NB4 (cell line): ENCODE measurements at places on chromosomes 12 and 14.

DNA sequence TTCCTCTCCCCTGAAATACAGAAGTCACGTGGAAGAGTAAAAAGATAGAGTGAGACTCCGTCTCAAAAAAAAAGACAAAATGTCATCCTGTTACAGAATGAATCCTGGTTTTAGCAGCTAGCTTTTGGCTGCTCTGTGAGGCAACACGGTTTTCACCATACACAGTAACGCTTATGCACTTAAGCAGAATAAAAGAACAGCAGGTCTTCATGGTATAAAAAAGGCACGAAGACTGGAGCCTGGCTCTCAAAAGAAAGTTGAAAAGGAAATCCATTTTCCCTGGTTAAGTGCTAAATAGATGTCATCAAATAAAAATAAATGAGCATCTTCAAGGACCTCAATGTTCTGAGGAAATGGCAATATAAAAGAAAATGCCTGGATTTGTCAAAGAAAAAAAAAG is 444.1 kb downstream of the IPO8 start:
- no peak for DNase-seq

DNA sequence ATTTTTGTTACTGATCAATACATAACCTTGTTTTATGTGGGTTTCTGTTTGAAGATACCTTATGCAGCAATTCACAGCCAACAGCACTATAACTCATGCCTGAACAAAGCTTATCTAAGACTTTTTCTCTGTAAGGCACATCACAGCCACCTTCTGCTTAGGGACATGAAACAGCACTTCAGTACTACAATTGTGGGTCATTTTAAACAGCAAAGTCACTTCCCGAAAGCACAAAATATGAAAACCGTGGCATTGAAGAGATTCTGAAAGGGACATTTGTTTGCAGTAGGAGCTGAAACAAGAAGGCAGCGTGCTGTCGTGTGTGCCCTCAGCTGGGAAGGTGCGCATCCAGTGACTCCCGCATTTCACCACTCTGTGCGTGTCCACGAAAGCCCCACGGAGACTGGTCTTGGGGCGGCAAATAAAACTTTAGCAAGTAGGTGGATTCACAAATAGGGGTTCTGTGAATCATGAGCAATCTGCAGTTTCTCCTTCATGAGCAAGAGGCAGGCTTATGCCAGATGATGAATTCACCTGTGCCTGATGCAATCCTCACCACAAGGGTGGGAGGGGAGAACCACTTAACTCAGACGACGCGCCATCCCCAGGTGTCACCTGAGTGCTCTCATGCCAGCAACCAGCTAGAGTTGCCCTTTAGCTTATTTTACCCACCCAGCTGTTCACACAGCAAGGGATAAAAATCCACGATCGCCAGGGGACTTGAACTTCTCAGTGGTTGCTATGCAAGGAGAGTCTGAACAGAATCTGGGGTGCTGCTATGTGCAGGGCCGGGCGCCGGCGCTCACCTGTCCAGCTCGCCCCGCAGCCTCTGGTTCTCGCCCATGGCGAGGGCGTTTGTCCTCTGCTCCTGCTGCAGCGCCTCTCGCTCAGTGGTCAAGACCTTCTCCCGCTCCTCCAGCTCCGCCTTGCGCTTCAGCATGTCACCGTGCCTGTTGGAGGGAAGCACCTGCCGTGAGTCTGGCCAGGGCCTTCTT is 54.9 kb upstream of the GPR68 start:
- no peak for DNase-seq

DNA sequence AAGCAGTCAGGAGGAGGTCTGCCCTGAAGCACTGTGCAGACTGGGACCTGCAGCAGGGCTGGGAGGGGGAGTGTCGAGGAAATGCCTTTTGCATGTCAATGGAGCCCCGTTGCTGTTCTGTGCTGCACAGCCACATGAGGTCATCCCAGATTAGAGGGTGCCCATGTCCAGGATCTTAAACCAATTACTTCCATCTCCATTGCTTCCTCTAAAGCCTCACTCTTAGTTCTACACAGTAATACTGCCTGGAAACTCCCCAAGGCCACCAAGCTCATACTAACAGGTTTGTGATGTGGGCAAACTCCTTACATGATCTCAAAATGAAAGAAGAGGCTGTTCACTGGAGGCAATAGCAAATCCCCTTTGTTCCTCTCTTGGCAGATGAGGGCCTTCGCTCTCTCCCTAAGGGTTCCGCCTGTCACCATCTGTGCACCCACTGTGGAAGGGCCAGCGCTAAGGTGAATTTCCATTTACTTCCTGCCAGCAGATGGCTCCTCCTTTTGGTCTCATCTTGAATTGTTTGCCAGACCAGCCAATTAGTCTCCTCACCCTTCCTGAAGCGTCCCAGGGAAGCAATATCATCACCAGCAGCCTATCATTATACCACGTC is 35.4 kb upstream of the LTA4H start:
- DNase-seq, result peak; percentile 60

GRCh38 chr14:77140359-77141213 is 1.0 kb downstream of the ZDHHC22 start:
- DNase-seq, result no peak
